ENCODE measurements at places on chromosomes 5 and 9.
A peak's percentile ranks its signal among the peaks of the same experiment; 100 is the strongest.

- DNase-seq = peak; percentile 40
These were observed 69.3 kb downstream of the HSD17B3 start for GRCh38 chr9:96232539-96233241.

DNA sequence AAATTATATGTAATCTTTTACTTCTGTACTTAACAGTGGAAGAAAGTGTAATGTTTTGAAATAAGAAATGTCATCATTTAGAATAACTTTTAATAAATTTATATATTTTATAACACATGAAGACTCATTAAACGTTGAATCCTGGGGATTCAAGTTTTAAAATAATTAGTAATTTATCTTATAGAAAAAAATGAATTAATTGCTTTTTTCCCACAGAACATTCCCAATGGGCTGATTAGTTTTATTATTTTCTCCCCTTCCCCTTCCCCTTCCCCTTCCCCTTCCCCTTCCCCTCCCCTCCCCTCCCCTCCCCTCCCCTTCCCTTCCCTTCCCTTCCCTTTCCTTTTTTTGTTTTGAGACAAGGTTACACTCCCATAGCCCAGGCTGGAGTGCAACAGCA is 79.7 kb downstream of the MRPS30 start:
- no peak for DNase-seq

DNA sequence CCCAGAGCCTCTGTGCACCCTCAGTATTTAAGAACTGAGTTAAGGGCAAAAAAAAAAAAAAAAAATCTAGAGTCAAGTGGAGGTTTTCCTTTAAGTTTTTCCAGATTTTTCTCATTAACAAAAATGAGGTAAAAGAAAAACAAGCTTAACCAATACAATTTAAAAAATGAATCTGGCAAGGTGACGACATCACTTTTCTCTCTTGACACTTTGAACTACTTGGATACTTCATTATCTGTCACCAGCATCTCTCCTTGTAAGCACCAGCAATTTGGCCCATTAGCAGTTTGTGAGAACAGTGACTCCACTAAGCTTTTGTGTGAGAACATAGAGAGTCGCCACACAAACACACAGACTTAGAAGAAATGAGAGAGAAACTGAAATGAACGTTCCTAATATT is 345.7 kb upstream of the SLC30A5 start:
- DNase-seq = no peak

DNA sequence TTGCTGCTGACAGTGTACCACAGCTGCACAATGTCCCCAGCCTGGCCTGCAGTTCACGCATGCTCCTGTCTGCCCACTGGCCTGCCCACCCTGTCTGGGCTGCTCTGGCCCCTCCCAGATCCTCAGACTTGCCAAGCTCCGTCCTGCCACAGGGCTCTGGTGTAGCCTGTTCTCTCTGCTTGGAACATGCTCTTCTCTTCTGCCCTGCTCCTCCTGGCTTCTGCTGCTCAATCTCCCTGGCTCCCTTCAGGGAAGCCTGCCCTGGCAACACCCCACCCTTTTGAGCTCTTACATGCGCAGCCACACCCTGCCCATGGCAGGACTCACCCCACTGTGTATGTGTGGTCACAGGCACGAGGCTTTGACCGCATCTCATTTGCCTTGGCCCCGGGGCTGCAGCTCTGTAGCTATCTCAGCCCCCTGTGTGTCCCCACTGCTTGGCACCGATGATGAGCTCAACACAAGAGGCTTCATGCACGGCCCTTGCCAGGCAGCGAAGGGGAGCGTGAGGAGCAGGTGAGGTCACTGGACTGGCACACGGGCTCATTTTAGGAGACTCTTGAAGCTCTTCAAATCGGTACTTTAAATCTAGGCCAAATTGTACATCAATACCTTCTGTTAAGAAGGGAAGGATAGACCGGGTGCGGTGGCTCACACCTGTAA is 20.4 kb upstream of the BRD3 start:
- no peak for DNase-seq

DNA sequence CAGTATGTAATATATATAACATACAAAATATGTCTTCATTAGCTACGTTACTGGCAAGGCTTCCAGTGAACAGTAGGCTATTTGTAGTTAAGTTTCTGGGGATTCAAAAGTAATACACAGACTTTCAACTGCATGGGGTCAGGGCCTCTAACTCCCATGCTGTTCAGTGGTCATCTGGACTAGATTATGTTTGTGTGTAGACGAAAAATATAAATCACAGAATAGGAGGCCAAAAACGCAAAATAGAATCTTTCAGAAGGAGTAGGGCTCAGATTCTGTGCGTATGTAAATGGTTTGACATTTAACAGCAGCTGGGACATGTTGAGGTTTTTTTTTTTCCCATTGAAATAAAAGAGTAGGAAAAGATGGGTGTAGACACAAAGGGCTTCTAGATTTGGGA is 1048.7 kb upstream of the WWC1 start:
- DNase-seq = no peak

- DNase-seq = no peak
These were observed 52.8 kb upstream of the SLC44A1 start for GRCh38 chr9:105191508-105192121.
